Fibroblast of skin of scalp (primary cell): ENCODE measurements at places on chromosomes 13 and 19.

DNA sequence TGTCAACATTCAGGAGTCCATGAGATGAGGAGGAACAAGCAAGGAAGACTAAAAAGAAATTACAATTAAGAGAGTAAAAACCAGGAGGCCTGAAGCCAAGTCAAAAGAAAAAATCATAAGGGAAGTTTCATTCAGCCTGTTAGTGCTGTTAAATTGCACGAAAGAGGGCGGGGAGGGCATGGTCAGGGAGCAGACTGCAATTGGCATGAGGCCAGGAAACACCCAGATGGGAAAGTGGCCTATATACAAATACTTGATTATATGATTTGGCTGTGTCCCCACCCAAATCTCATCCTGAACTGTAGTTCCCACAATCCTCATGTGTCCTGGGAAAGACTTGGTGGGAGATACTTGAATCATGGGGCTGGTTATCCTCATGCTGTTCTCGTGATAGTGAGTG, 43.9 kb downstream of the TNFSF13B start:
- DNase-seq, result no peak

DNA sequence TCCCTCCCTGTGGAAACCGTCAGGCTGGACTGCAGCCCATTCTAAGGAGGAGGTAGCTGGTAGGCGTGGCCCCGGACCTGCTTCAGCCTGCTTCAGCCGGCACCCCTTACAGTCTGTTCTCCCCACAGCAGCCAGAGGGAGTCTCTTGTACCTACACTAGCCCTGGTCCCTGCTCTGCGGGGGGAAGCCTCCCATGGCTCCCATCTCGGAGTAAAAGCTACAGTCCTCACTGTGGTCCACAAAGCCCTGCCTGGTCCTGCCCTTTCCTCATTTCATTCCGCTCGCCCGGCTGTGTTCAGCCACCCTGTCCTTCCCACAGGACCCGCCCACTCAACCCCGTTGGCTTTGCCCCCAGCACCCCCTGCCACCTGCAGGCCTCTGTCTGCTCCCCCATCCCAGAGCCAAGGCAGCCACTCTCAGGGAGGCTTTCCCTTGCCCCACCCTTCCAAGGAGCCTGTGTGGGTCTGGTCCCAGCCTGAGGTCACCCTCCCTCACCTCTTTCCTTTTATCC, 1.3 kb downstream of the PGLYRP1 start:
- no peak for DNase-seq

DNA sequence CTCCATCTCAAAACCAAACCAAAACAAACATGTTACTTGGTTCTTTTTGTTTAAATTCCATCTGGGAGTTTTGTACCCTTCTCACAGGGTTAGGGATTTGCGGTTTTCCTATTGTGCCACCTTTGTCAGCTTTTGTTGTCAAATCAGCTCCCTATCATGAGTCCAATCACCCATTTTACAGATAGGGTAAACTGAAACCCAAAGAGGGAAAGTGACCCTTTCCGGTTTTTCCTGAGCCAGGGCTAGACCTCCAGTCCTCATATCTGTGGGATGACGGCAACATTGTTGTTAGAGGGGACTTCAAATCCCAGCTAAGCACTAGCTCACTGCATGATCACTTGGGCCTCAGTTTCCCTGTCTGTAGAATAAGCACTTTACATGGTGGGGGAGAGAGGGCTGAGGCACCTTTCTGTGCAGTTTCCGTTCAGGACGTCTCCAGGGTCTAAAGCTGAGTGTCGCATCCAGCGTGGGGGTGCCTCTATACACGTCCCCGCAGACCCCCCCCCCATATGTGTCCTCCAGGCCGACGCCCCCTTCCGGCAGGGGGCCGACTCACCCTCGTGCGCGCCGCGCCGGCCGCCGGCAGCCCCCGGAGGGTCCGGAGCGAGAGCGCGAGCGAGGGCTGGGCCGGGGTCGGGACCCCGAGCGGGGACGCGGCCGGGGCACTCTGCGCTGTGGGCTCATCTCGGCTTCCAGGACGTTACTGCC, 3.9 kb downstream of the CCDC194 start:
- peak; percentile 9 for DNase-seq

GRCh38 chr19:16608290-16608739, 19.7 kb downstream of the MED26 start:
- peak; percentile 53 for DNase-seq

- DNase-seq, result no peak
Measured at GRCh38 chr13:32045537-32045936, 14.0 kb downstream of the FRY start.

- no peak for DNase-seq
Measured at GRCh38 chr19:19502281-19502680, 13.1 kb downstream of the TSSK6 start.

DNA sequence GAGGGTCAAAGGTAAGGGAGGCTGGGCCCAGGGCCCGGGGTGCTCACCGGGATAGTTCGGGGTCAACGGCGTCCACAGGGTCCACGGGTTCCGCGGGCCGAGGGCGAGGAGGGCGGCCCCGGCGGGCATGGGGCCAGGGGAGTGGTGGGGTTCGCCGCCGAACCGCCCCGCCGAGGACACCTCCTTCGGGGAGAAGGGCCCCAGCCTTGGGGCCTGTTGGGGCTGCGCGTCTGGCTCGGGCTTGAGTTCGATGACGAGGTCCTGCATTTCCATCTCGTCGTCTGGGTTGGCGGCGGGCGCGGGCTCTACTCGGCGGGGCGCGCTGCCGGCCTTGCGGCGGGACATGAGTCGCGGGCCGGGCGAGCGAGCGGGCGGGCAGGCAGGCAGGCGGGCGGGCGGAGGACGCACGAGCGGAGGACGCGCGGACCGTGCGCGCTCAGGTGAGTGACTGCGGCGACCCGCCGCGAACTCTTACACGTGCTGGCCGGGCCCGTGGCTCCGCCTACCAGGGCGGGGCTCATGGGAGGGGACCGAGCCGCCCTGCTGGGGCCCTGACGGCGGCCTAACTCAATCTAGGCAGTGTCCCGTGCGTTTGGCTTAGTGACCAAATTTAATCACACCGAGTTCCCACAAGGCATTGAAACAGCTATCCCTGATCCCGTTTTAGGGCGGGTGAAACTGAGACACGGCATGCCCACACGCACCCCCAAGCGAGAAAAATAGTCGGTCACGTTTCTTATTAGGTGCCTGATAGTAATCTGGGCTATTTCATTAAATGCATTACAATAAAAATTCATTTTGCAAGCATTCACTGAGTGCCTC, at the start of gene ZNF296:
TSS of gene ZNF296 (minus strand) at position 450 of the 822 bp plus-strand sequence. CDS start at position 345, 105 bp downstream.
- DNase-seq, result peak; percentile 42

- DNase-seq, result no peak
Measured at GRCh38 chr13:39699274-39699673, 43.8 kb downstream of the COG6 start.
